Activated CD4-positive, alpha-beta T cell treated with anti-CD3 and anti-CD28 coated beads, Interleukin-2, amount 10 ng/mL, durations not matched to agents 7 days and 5 days (primary cell): ENCODE measurements at places on chromosomes 5 and 9.

DNA sequence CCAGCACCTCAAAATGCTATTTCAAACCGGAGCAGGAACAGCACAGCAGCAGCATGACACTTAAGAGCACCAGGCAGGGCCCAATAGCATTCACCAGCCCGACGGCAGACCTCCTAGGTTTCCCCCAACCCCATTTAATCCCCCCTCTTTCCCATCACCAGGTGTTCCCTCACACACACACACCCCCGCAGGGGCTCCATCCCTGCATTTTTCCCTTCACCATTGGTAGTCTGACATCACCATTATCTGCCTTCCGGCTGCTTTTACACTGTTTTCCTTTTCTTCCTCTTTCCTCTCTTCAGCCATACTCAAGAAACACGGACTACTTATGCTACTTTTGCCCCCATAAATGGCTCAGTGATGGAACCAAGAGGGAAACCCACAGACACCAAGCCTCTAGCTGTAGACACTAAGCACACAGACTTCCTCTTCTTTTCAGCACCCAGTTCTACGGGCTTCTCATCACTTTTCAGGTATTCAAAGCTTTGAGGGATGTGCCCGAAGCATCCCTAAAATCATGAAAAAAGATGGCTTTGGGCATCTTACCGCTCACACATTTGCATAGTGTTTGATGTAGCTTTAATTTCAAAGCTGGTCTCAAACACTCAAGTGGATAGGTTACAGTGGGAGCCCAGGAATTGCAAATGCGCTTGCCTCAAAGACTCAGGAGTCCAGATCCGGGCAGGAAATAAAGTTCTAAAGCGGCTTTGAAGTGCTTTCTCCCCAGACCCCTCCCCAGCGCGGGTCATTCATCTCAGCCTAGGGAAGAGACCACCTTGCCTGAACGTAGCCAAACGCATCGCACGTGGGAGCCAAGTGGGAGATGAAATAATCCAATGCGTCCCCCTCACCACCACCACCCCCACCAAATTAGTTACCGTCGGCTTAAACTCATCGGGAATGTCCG lies 141.5 kb downstream of the TSSK1B start:
- DNase-seq = no peak

- no peak for DNase-seq
Measured at GRCh38 chr5:119527351-119527750, 75.1 kb downstream of the HSD17B4 start.

- DNase-seq = no peak
Measured at GRCh38 chr9:136899196-136899595, 12.9 kb downstream of the TRAF2 start.

DNA sequence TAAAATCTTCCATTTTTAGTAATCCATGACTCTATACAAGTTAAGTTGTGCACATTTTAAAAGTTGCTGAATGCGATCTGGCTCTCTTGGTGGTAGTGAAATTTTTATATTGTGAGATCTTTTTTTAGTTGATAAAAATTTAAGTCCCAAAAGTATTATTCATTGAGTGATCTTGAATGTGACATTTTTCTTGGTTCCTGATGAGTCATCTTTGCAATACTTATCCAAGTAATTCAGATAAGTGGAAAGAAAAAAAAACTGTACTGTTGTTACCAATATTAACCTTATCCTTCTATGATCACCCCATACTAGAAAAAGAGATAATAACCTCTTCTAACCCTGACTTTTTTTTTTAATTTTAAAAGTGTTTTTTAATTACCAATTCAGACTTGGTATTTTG lies 601.3 kb downstream of the PSAT1 start:
- DNase-seq = no peak

DNA sequence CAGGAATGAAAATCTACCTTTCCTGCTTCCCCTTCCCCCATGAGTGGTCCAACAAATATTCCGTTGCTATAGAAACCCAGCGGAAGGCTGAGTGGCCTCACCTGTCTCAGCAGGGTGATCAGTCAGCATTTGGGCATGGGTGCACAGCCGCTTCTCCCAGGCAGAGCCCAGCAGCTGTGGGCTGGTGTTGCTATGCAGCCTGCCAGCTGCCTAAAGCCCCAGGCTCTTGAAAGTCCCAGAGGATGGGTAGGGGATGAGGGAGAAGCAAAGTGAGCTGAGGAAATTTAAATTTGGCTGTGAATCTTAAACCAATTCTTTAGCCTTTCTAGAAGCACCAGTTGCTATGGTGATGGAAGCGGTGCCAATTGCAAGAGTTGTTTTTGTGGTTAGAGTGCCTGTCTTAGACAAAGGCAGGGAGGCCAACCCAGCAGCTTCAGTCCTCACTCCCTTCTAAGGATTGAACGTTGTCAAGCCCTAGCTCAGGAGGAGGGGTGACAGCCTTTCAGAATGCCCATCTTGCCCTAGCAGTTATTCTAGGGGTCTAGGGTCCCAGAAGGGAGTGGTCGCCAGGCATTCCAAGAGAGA lies 151.5 kb upstream of the PITX1 start:
- no peak for DNase-seq
